Smooth muscle cell of trachea (primary cell): ENCODE measurements at places on chromosomes 11 and 22. TPM values are rescaled to one million over a fixed set of nuclear protein-coding genes. Genes with fewer than 3 reads are reported as not detected.

Gene GLYATL2
- 1.7 and 5.5 TPM in 2 replicates for total RNA-seq

Gene OTOG
- not detected in 2 replicates for total RNA-seq

Gene DBX1
- not detected in 2 replicates for total RNA-seq

Gene CCDC116
- 0.15 and 0.17 TPM in 2 replicates for total RNA-seq

Gene OR8G1
- 0.17 TPM in 1 of 2 replicates, not detected in the other for total RNA-seq

Gene OR10A2
- not detected in 2 replicates for total RNA-seq

Gene PTPRCAP
- 0.50 and 1.3 TPM in 2 replicates for total RNA-seq

Gene MED15
- total RNA-seq: 39.0 and 39.4 TPM in 2 replicates

Gene ENTHD1
- not detected in 2 replicates for total RNA-seq

Gene TRIM49
- not detected in 2 replicates for total RNA-seq

Gene ZW10
- 16.9 and 30.1 TPM in 2 replicates for total RNA-seq

Gene CTSW
- total RNA-seq: not detected in 2 replicates

Gene SPI1
- total RNA-seq: not detected in 2 replicates

Gene GAL
- total RNA-seq: 2.0 and 4.8 TPM in 2 replicates

Gene RBMXL2
- not detected in 2 replicates for total RNA-seq

Gene P4HA3
- 3.1 TPM in 2 replicates for total RNA-seq

Gene RASD2
- total RNA-seq: under 0.01 and 0.17 TPM in 2 replicates

Gene CALCA
- total RNA-seq: not detected in 2 replicates

Gene BLID
- 11.4 and 20.2 TPM in 2 replicates for total RNA-seq

Gene CLTCL1
- total RNA-seq: 9.1 and 9.6 TPM in 2 replicates

Gene KRTAP5-7
- 0.17 TPM in 1 of 2 replicates, not detected in the other for total RNA-seq

Gene PANX2
- total RNA-seq: 0.17 and 0.29 TPM in 2 replicates

Gene UPK2
- total RNA-seq: not detected in 2 replicates

Gene NRIP3
- 14.1 and 21.7 TPM in 2 replicates for total RNA-seq

Gene BTBD10
- total RNA-seq: 50.6 and 69.1 TPM in 2 replicates
